Stimulated activated CD8-positive, alpha-beta memory T cell treated with anti-CD3 and anti-CD28 coated beads, Interleukin-15, amount 100 ng/mL, for 48 hours (primary cell): ENCODE measurements at places on chromosomes 16 and 17.

DNA sequence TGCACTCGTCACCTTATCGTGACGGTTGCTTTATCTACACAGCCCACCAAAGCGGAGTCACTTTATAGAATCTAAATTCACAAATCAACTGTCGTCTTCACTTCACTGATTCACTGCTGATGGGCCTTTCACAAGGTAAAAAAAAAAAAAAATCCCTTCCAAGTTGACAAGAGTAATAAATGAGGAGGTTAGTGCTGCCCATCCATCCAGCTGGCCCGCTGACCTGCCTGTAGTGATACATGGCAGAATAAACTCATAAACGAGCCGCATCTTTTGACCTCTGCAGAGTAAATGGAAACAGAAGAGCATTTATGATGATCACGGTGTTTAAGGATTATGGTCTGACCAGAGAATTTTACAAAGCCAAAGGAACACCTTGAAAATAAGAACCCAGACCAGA lies 227.3 kb upstream of the IRX5 start:
- DNase-seq: no peak

DNA sequence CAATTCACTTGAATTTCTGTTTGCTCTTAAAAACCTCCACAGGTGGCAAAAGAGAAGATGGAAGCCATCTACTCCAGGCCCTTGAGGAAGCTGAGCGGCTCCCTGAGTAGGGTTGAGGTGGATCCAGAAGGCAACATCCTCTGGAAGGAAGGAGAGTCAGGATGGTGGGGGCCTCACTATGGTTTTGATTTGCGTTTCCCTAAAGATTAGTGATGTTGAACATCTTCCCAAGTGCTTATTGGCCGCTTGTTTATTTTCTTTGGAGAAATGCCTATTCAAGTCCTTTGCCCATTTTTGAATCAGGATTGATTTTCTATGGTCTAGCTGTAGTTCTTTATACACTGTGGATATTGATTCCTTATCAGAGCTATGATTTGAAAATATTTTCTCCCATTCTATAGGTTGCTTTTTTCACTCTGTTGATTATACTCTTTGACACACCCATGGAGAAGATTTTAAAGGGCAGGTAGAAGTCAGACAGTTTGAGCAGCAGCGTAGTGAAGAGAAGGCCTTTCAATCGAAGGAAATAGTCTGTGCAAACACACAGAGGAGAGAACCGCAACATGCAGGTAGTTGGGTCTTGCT lies 58.6 kb downstream of the WSB1 start:
- DNase-seq: no peak

- no peak for DNase-seq
Measured at GRCh38 chr16:28261942-28262341, 30.4 kb upstream of the SBK1 start.

DNA sequence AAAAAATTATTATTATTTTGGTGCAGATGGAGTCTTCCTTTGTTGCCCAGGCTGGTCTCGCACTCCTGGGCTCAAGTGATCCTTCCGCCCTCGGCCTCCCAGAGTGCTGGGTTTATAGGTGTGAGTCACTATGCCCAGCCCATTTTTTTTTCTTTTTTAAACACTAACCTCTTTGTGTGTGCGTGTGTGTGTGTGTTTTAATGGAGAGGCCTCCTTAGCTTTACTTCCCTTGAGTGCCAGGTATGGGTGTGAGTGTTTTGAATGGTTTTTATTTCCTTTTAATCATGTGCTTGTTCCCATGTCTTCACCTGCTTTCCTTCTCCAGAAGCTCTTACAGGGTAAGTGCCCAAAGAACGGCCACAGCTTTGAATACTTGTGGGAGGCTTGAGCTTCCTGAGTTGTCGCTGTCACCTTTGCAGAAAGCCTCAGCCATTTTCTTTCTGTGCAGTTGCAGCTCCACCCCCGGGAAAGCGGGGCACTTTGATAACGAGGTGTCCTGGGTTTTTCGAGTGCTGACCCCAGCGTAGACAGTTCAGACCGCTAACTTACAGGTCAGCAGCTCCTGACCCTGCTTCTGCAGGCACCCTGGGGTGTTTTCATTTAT lies 22.6 kb downstream of the AKAP1 start:
- no peak for DNase-seq

DNA sequence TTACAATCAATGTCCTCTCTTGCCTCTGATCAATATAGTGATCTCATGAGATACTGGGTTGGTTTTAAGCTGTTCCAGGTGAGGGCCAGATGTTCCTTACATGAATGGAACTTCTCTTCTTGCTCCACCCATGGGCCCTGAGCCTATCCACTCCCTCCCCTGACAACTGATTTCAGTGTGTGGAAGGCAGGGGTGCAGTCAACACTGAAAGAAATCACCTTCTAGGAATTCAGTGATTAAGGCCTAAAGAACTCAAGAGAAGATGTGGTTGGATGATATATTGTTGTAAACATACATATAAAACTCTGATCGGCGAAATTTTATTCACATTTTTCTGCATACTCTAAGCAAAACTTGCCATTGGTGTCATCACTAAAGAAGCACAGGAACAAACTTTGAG lies 6.7 kb upstream of the GOSR2 start:
- no peak for DNase-seq

DNA sequence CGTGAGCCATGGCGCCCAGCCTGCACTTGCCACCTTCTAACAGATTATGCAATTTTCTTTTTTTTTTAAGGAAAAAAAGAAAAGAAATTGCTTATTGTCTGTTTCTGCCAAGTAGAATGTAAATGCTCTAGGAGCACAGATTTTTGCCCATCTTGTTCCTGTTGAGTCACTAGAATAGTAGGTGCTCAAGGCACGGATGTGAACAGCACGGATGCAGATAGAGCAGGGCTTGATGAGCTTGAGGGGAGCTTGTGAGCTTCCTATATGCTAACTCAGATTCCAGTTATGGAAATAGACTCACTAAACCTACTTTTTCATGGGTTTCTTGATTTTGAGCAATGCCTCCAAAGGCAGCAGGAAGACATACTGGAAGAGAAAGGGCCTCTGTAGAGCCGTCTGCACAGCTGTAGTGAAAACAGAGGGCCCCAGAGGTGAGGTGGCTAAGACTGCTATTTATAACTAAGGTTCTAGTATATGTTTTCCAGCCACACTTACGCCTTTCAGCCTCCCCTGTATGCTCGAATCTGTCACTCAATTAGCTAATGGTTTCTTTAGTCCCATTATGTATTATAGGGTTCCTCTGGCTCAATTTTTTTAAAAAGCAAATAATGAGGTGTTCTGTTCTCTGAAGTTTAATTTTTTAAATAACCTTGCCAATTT lies 72.8 kb downstream of the WWP2 start:
- DNase-seq: no peak

DNA sequence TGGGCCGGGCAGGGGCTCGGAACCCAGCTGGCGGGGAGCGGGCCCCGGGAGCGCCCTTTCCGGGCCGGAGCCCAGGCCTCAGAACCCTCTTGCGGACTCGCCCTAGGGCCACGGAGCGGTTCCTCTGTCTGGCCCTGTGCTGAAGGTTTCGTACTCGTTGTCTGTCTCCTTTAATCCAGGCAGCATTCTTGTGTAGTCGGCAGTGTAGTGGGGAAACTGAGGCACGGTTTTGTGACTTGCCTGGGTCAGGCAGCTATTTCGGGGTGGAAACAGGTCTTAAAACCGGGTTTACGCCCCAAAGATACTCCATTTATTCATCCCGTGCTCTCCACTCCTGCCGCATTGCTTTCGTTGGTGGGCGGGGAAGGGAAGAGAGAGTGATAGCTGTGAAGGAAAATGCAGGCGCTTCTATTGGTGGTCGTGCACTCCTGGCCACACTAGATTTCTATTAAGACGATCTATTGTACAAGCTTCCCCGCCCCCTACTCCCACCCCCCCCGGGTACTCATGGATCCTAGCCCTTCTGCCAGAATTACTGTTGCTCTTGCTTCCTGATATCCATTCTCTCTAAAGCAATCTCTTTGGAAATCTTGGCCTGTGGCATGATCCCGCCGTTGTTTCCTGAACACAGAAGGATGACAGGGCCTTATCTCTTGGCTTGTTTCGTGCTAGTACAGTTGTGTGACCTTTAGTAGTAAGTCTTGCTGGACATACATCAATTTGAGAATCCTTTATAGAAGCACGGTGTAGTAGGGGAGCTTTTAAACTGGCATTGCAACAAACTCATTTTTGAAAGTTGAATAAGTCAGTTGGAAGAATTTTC lies 751 bp downstream of the DCAF7 start:
- DNase-seq: no peak

GRCh38 chr16:78045865-78046581 lies 23.7 kb downstream of the CLEC3A start:
- peak; percentile 2 for DNase-seq

DNA sequence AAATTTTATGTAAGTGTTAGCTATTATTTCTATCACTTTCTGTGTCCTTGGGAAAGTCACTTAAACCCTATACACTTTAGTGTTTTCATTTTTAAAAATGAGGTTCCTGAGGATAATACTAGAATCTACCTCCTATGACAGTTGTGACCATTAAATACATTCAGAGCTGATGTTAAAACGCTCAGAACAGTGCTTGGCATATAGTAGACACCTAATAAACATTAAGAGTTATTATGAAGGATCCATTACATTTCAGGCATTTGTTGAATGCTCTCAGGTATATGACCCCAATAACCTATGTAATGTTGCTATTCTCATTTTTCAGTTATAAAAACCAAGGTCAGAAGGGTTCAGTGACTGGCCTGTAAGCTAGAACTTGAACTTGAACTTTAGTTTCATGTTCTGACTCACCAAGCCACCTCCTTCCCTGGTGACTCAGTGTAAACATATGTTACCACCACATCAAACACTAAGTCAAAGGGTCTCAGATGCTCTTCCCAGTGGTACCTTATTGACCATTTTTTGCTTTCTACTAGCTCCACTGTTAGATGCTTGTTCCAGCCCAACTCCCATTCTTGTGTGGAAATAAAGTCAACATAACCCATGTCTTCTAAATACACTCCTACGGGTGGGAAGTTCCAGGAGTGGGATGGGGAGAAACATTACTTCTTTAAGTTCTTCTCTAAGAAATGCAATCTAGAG lies 47.6 kb downstream of the HSD17B2 start:
- DNase-seq: no peak

DNA sequence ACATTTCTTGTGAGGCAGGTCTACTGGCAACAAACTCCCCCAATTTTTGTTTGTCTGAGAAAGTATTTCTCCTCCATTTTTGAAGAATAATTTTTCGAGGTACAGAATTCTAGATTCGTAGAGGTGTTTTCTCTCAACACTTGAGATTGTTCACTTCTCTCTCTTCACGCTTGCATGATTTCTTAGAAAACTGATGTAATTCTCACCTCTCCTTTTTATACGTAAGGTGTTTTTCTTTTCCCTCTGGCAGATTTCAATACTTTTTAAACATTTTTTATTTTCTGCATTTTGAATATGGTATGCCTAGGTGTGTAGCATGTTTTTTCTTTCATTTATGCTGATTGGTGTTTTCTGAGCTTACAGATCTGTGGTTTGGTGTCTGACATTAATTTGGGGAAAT lies 201.5 kb upstream of the AXIN2 start:
- no peak for DNase-seq

DNA sequence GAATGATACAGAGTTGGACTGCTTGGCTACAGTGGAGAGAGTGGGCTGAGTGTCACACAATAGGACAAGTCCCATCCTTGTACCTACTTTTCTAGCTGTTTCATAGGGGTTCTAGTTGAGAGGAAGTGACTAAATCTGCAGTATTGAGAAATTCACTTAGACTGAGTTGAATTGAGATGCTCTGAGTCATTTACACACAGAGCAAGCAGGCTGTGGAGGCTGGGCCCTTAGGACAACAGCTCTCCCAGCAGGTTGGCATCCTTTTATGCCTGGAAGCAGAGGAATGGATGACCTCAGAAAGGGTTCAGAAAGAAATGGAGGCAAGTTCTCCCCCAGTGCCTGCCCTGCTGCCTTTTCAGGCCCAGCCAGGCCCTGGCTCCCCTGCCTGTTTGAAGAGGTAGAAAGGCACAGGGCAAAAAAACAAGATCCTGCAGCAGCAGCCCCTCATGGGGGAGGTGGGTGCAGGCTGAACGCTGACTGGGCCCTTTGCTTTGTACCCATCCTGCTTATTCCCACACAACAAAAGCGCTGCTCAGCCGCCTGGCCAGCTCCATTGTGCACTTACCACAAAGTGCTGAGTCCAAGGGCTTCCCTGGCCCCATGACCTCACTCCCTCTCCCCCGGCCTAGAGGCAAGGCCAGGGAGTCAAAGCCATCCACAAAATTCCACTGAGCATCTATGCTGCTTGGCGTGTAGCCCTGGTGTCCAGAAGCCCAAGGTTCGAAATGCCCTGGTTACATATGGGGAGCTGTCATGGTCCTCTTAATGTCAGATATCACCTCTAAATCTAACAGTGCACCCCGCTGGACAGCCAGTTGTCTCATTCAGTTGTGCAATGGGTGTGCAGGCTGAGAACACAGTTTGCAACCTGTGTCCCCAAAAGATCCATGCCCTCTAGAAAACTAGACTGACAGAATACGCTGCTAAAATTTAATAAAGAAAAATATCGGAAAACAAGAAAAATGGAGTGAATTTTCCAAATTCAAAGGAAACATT lies 5.4 kb upstream of the CRYBA1 start:
- no peak for DNase-seq

DNA sequence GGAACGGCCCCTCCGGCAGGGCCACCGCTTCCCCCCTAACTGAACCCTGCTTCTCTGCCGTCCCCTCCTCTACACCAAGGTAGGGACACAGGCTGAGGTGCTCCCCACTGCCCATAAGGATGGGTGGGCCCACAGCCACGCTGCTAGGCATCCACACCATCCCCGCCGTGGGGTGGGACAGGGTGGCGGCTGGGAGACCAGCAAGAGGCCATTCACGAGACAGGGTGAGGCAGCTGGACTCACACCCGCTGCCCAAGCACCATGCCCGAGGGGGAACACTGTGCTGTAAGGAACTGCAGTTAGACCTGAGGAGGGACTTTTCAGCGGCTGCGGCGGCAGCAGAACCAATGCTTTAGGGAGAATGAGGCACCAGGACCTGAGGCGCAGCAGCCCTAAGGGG lies 47.5 kb upstream of the RRN3 start:
- no peak for DNase-seq

- no peak for DNase-seq
Measured at GRCh38 chr17:50462446-50462845, 6.2 kb downstream of the CHAD start.

- peak; percentile 78 for DNase-seq
Measured at GRCh38 chr16:10871157-10871991, 5.6 kb upstream of the CIITA start.

DNA sequence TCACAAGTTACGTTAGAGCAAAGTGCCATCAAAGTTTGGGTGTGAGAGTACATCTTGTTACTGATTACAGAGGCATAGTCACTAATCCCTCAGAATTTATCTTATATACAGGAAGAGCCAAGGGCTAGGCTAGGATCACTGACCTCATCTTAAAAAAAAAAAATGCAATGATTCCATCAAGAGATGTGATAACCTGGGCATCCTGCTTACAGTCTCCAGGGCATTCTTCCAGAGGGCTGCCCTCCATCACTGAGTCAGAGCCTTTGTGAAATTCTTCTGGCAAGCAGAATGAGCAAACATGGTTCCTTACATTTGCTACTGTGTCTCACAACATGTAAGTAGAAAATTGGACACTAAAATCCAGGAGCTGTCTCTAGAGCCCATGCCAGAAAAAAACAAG lies 410.6 kb downstream of the ZFHX3 start:
- no peak for DNase-seq

- DNase-seq: no peak
Measured at GRCh38 chr16:89365044-89365467, 125.3 kb downstream of the ANKRD11 start.

- DNase-seq: no peak
Measured at GRCh38 chr17:60231691-60232090, 81.9 kb downstream of the CA4 start.

- DNase-seq: no peak
Measured at GRCh38 chr17:57140316-57140715, 55.3 kb downstream of the AKAP1 start.
